ENCODE measurements at places on chromosomes 1 and 21. TPM values are rescaled to one million over a fixed set of nuclear protein-coding genes. Genes with fewer than 3 reads are reported as not detected.

DNA sequence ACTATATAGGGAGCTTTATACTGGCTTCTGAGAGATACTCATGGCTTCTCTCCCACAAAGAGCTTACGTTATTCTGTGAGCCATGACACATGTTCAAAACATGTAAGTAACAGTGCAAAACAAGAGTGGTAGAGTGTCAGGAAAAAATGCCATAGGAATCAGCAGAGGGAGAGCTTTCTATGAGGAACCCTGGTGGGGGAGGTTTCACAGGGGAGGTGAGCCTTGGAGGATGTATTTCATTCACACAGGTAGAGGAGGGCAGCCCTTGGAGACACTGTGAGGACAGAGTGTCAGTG, 72.7 kb upstream of the LYST start:
- no peak for DNase-seq
- no peak overlapping the region for H3K27ac ChIP-seq
- no peaks in the 10 kb centered on the region for H3K4me1 ChIP-seq
- H3K4me3 ChIP-seq, result no peak overlapping the region
- no peaks in the 10 kb centered on the region for H3K36me3 ChIP-seq
- no peaks in the 10 kb centered on the region for H3K27me3 ChIP-seq

- H3K4me1 ChIP-seq, result no peaks in the 10 kb centered on the region
- no peak overlapping the region for H3K4me3 ChIP-seq
- H3K27ac ChIP-seq, result no peak overlapping the region
- H3K27me3 ChIP-seq, result no peaks in the 10 kb centered on the region
Observed at GRCh38 chr21:39681257-39681656, 63.7 kb upstream of the IGSF5 start.

Gene ARHGAP29
- polyA plus RNA-seq, result 20.1 TPM

Gene NBL1
- polyA plus RNA-seq, result 34.9 TPM
